ENCODE measurements at places on chromosomes 5 and 9.

DNA sequence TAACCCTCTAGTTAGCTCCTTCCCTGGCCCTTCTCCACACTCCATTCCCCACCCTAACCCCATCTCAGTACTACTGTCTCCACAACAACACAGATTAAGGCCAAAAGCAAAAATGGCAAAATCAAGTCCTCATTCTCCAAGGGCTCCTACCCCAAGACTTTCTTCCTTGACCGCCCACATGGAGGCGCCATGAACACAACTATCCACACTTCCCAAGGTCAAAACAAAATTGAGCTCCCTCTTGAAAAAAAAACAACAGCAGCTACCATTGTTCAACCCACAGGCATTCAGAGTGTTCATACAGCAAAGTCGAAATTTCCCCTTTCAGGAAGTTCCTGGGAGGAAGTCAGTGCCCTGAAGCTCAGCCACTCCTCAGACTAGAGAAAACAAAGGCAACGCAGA lies 54.4 kb downstream of the GNAQ start:
- DNase-seq, result peak; percentile 29

DNA sequence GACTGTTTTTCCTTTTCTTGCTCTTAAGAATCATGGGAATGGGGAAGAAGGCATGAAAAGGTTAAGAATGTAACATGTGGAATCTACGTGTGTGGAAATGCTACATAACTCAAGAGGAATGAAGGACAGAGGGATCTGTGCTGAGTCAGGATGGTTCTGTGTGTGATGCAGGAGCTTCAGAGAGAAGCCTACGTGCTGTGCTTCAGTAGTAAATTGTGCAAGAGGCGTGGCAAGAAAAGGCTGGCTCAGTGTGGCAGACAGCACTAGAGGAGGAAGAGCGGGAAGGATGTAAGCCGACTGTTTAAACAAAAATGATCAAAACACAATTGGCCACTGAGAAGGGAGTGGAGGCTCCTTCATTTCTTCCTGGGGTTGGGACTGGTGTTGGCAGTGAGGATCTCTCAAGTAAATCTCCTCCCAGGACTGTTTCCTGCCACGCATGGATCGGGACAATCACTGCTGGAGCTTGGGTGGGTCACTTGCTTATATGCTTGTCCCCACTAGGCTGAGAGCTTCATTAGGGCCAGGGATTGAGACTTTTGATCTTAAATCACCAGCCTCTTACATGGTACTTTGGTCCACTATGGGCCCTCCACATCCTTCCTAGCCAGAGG lies 59.4 kb upstream of the BASP1 start:
- no peak for DNase-seq

DNA sequence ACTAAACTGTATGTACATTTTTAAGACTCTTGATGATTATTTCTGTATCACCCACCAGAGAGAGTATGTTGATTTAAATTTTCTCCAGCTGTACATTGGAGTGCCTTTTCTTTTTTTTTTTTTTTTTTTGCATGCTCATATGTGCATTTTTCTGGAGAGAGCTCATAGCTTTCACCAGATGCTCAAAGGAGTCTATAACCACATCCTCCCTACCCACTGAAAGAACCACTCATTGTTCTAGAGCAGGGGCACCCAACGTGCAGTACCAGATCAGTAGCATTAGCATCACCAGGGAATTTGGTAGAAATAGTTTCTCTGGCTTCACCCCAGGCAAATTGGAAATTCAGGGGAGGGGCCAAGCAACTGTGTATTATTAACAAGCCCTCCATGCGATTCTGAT lies 53.9 kb upstream of the TMEM171 start:
- no peak for DNase-seq

- no peak for DNase-seq
Observed at GRCh38 chr9:136328011-136328621, 777 bp downstream of the GPSM1 start.

- no peak for DNase-seq
Observed at GRCh38 chr9:35529161-35529823, 39.4 kb downstream of the RUSC2 start.

- no peak for DNase-seq
Observed at GRCh38 chr9:38358390-38359296, 33.9 kb upstream of the ALDH1B1 start.

- no peak for DNase-seq
Observed at GRCh38 chr5:111983459-111983858, 226.5 kb upstream of the NREP start.

GRCh38 chr5:151092762-151093161 lies 11.9 kb upstream of the TNIP1 start:
- DNase-seq, result no peak

- no peak for DNase-seq
Observed at GRCh38 chr5:16812448-16812847, 123.6 kb downstream of the MYO10 start.

- no peak for DNase-seq
Observed at GRCh38 chr9:2622461-2623287, 1.1 kb downstream of the VLDLR start.

DNA sequence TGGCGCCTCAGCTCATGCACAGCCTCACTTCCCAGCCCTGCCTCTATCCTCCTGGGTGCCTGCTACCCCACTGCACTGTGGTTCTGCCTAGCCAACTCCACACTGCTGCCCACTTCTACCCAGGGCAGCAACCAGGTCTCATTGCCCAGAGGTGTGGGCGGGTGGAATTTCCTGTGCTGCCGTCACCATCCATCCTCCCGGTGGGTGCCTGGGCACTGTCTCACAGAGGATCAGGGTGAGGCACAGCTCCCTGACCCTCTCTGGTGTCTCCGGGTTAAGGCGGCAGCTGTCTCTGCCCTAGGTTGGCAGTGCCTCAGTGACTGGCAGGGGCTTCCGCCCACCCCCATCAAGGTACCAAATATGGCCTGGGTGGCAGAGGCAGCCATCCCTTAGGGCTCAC lies 4.3 kb upstream of the MTMR12 start:
- DNase-seq, result no peak

DNA sequence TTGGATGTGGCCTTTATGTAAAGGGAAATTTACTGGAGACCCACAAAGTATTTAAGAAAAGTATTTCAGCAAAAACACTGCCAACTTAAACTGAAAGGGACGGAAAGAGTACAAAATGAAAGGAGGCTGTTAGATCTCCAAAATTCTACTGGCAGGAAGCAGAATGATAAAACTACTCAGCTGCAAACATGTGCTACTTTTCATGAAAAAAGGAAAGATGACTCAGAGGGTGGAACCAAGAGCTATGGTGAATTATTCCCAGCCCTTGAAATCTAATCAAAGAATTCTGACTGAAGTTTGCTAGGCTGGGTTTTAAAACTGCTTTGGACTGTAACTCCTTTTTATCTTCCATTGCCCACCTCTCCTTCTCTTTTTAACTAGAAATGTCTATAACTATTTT lies 58.6 kb upstream of the ZBED3 start:
- DNase-seq, result no peak

GRCh38 chr5:139974661-139975060 lies 68.4 kb downstream of the NRG2 start:
- DNase-seq, result no peak

DNA sequence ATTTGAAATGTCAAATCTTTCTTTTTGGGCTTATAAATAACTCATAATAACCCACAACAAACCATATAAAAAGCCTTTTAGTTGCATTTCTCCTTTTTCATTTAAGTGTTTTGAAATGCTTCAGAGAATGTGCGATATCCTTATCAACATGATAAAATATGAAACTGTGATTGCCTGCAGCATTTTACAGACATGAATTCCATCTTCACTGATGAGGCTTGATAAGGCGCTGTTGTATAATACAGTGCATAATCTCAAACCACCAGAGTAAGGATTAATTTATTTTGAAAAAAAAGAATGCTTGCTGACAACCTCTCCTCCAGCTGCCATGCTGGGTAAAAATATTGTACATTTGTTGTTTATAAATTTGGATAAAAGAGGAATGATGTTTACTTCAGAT lies 216.8 kb downstream of the PBX3 start:
- no peak for DNase-seq

GRCh38 chr9:135480071-135480939 lies 723 bp downstream of the PPP1R26 start:
- no peak for DNase-seq

- no peak for DNase-seq
Observed at GRCh38 chr5:74124826-74125225, 498.8 kb downstream of the ARHGEF28 start.

GRCh38 chr9:5628183-5628529 lies 751 bp upstream of the RIC1 start:
- no peak for DNase-seq

- DNase-seq, result no peak
Observed at GRCh38 chr5:143582176-143582575, 178.7 kb upstream of the NR3C1 start.
